ENCODE measurements at places on chromosomes 6 and 20.

GRCh38 chr6:32082935-32083334 is 26.2 kb downstream of the TNXB start:
- DNase-seq: no peak

- no peak for DNase-seq
These were observed 51.0 kb downstream of the SSR1 start for GRCh38 chr6:7261852-7262461.

- DNase-seq: no peak
These were observed 43.1 kb downstream of the GNAS start for GRCh38 chr20:58895448-58896180.

- DNase-seq: no peak
These were observed 98.4 kb upstream of the RAB32 start for GRCh38 chr6:146445233-146445632.

GRCh38 chr6:38481211-38481836 is 158.4 kb downstream of the BTBD9 start:
- DNase-seq: no peak

DNA sequence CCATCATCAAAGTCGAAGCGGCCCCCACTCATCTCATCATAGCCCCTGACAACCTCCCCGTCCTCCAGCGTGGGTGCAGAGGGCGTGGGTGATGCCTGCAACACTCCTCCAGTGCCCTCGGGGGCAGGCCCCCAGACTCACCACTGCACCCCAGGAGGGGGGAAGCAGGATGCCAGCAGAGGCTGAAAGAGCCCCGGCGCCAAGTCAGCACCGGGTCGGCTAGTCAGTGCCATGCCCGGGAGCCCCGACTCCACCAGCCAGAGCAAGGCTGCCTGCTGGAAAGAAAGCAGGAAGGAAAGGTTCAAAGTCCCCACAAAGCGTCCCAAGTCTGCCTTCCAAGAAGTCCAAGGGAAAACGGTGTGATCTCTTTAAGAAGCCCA is 324 bp downstream of the JPH2 start:
- DNase-seq: no peak

- DNase-seq: no peak
These were observed 48.3 kb downstream of the ADGRF1 start for GRCh38 chr6:46993846-46994245.

- no peak for DNase-seq
These were observed 115.6 kb downstream of the KHDC1L start for GRCh38 chr6:73109659-73110058.

- no peak for DNase-seq
These were observed 699.7 kb downstream of the DHX35 start for GRCh38 chr20:39661833-39662232.

GRCh38 chr20:18240997-18241396 is 47.3 kb upstream of the ZNF133 start:
- DNase-seq: no peak

DNA sequence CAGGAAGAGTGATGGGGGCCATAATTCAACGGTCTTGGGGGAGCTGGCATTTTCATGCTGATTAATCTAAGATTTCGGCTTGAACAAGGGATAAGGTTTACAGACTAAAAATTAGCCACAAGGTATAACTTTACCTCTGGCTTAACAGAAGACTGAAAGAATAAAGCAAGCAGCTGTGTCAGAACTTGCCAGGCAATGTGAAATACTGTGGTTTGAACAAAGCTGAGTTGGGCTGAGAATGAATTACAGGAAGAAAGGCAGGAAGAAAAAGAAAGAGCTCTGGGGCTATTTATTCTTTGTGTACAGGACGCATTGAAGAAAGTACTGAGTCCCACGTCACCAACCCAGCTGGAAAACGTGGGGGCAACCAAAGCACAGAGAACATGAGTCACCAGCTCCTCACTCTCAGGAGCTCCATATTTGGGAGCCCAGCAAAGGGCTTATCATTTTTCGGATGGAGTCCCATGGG is 121.5 kb upstream of the NEDD9 start:
- peak; percentile 59 for DNase-seq
